ENCODE measurements at places on chromosomes 4 and X.

DNA sequence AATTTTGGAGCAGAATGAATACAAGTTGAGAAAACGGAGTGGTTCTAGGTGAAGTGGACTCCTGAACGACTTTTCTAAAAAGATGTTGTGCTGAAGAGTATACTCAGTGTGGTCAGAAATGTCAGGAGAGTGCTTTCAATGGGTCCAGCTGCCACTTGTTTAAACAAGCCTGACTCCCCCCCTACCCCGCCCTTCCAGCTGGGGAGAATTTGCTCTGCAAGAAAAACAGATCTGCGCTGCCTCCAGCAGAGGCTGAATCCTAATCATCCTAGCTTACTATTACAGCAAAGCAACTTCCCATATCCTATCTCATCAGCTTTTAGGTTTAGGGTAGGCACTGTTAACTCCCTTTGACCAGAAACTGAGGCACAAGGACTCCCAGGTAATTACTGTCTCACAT, 1.9 kb downstream of the MAP3K15 start:
- no peak for DNase-seq

- no peak for DNase-seq
Measured at GRCh38 chrX:78769946-78770345, 22.4 kb downstream of the LPAR4 start.

DNA sequence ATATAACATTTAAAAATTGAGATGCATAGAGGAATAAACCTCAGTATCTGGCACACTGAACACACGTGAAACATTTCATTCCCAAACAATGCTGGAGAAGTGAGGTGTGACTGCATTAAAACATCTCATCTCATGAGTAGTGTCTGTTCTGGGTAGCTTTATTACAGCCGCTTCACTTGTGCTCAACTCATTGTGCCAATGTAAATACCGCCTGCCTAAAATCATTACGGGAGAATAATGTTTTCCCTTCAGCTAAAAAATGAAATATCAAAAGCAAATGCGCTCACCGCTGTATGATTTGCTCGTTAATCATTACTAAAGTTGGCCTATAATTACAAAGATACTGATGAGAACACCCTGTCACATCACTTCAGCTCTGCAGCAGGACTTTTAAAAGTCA, 110.2 kb upstream of the PRPS2 start:
- DNase-seq, result no peak

- DNase-seq, result no peak
Measured at GRCh38 chrX:18032486-18033221, 171.6 kb upstream of the RAI2 start.

GRCh38 chr4:77917075-77917474, 54.4 kb downstream of the MRPL1 start:
- DNase-seq, result no peak

GRCh38 chr4:149723065-149723464, 92.6 kb downstream of the IQCM start:
- DNase-seq, result no peak

- DNase-seq, result no peak
Measured at GRCh38 chrX:11346121-11346682, 53.0 kb downstream of the AMELX start.

DNA sequence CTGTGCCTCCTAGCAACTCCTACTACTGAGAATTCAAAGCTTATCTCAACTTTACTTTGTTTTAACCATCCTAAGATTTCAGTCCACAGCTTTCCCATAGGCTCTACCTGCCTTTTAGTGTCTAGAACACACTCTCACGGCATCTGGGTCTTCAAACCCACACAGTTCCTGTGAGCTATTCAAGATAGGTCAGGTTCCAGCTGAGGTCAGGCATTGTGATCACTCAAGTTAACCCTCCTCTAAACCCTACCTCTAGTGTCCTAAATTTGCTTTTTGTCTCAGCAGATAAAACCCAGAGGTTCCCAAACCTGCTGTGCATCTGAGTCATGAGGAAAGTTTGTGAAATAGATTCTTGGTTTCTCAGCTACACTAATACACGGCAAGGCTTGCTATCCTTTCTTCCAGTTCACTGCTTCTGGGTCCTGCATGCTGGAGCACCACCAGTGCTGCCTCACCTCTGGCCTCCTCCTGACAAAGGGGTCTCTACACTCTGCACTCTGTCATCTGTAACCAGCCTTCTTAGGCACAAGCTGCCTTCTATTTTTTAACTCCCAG, 324.6 kb upstream of the MAGEB2 start:
- DNase-seq, result no peak

DNA sequence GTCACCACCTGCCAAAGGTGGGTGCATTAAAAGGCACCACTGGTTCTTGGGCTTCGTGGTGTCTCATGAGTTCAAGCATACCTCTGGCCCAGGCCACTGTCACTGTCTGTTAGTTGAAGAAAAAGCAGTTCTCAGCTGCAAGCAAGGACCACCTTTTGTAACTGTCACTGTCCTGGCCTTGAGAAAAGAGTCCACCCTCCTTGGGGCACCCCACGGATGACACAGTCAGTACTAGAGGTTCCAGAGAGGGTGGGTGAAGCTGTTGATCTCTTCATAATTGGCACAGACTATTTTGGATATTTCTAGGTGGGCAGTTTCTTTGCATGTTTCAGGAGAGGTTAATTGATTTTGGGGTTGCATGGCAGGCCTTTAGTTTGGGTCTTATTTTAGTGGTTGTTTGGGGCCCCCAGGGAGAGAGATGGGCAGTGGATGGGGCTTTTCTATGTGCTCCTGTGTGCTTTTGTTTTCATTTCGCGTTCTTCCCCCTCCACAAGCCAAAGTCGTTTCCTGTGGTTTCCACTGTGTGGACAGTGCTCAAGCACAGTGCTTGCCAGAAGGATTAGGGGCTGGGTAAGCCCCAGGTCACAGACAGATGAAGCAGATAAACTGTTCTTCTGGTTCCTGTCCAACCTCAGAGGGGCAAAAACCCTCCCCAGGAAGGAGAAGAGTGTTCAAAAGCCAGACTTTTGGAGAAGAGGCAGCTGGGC, 156.2 kb upstream of the PPP1R2C start:
- no peak for DNase-seq

GRCh38 chr4:38674258-38675144, 10.5 kb downstream of the KLF3 start:
- DNase-seq, result no peak

DNA sequence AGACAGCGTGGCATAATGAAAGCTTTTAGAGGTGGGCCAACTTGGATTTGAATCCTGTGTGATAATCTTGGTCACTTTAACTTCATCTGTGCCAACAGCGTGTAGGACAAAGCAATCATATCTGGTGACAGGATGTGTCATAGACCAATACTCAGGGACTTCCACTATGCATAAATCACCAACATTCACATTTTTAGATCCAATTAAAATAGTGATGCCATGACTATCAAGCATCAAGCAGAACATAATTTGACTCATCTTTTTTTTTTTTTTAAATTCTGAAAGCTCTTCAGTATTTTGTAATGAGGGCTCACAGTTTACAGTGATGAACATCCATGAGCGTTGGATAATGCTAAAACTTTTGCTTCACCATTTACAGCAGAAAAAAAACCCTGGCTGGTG, 27.3 kb upstream of the RAPGEF2 start:
- DNase-seq, result no peak

DNA sequence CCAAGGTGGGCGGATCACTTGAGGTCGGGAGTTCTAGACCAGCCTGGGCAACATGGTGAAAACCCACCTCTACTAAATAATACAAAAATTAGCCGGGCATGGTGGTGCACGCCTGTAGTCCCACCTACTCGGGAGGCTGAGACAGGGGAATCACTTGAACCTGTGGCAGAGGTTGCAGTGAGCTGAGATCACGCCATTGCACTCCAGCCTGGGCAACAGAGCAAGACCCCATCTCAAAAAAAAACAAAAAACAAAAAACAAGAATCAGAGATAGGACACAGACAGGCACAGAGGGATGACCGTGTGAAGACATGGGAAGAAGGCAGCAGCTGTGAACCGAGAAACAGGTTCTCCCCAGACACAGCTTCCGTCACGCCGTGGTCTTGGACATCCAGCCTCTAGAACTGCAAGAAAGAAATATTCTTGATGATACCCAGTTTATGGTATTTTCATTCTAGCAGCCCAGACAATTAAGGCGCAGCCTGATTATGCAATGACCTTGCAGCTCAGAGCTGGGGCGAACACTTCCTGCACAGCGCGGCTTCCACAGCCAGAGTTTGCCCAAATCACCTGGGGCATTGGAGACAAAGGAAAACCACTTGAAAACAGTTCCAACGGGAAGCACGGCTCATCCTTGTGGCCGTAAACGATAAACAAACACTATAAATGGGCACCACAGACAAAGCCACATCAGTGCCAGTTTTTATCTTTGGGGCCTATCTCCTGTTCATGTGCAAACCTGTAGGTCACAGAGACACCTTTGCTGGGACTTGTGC, 4.2 kb upstream of the ARSD start:
- no peak for DNase-seq

DNA sequence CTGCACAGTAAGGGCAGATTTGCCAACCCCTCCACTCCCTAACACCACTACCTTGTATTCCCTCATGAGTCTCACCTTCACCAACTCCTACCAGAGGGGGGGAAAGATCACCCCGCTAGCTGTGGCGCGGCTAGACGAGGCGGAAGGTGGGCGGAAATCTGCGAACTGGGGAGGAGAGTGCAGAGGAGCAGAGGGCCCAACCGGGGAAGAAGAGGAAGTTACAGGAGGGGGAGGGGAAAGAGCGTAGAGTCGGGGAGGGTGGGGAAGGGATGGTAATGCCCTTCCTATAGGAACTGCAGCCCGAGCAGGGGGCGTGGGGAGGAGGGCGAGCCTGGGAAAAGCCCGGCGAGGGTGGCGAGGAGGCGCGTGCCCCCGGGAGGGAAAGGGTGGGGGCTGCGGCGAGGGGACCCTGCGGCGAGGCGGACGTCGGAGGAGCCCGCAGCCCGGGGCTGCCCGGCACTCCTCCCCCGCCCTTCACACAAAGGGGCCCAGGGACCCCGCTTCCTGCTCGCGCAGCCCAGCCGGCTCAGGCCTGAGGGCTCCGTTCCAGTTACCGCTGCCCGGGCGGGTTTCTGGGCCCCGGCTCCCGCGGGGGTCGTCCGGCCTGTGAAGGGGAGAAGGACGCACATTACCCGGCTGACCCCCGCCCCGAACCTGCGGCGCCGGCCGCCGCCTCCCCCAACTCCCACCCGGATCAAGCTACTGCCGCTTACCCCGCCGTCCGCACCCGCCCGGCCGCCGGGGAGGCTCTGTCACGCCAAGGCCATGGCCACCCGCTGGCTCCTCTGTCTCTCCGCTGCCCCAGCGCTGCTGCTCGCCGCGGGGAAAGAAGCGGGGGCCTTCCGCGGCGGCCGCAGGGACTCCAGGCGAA, 1.8 kb downstream of the RAP2C start:
- no peak for DNase-seq

DNA sequence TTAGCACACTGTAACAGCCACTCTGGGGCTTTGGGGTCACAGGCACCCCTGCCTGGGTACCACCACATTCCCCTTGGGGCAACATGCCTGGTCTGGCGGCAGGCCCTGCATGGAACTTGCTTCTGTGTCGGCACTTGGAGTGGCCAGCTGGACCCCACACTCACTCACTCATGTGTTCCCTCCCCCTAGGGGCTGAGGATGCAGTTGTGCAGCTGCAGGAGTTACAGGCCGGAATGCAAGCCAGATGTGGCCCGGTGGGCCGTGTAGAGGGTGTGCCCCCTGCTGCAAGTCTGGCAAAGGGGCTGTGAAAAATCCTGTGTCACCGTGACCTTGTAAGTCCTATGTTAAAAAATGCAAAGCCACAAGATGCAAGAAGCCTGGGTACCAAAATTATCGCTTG, 34.2 kb downstream of the ATXN3L start:
- DNase-seq, result no peak
